ENCODE measurements at places on chromosomes 2 and 18.

DNA sequence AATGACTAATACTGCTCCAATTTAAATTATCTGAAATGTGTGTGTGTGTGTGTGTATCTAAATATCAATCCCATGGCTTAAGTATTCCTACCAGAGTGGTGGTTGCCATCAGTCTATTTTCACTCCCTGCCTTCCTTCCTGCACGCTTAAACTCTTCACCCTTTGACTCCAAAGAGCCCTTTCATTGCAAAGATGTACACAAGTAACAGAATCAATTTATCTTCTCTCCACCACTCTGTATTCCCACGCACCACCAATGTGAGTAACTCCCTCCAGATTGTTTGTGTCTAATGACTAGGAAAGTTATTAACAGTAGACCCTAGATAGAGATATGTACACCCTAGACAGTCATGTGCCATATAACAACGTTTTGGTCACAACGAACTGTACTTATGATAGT lies 42.8 kb downstream of the ARL6IP6 start:
- no peak for DNase-seq

DNA sequence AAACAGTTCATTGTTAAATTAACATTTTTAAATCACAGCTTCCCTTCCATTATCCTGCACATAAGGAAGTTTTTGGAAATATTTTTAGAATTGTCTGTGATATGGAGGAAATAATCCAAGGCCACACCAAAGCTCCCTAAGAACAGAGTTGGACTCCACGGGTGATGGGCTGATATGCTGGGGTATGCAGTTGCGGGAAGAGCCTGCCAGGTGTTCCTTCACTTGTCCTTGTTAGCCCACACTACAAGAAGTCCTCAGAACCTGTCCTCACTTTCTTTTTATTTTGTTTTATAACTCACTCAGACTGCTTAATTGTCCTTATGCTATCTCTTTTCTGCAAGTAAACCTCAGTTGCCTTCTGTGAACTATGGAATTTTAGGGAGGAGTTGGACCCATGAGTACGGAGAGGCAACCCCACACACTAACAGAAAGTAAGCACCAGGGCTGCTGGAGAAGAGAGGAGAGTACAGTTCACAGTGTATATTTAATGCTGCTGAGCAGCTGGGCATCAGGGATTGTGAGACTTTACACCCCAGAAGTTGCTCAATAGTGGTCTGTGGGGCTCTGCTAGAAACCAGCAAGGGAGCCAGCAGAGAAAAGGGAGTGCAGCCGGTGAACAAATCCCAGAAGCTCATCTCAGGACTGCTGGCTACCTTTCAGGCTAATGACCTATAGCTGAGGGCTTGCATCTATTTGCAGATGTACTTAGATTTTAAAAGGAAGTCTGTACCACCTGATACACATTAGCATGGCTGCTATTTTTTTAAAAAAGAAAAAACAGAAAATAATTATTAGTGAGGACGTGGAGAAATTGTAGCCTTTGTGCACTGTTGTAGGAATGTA lies 280.1 kb upstream of the STON1 start:
- DNase-seq, result peak; percentile 64

DNA sequence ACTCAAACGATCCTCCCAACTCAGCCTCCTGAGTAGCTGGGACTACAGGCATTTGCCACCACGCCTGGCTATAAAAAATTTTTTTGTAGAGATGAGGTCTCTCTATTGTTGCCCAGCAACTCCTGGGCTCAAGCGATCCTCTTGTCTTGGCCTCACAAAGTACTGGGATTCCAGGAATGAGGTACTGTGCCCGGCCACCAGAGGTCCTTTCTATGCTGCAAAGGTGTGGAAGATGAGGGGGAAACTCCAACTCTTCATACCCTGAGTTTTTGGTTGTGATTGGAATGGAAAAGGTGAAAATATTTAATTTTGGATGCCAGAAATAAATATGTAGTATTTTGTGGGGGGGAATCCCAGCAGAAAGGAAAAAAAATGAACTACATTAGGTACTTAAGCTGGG lies 36.0 kb downstream of the MRPL33 start:
- no peak for DNase-seq

DNA sequence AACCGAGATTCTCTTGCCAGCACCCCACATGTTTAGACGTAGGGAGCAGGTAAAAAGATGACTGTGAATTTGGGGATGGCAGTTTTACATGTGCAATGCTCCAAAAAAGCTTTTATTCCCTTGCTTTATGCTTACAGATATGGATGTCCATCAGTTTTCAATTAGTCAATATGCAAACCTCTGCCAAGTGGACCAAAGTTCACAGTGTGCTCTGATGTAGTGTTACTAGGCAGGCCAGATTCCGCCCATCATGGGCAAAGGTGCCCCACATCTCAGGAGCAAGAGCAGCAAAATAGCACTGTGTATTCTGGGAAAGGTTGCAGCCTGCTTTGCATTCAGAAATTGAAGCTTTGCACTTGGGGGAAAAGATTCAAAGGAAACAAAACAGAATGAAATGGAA lies 329.7 kb upstream of the ZEB2 start:
- no peak for DNase-seq

- DNase-seq, result peak; percentile 15
These were observed 211.6 kb upstream of the MMADHC start for GRCh38 chr2:149799013-149799705.

GRCh38 chr2:29106980-29107388 lies 8.2 kb upstream of the CLIP4 start:
- DNase-seq, result no peak

- DNase-seq, result no peak
These were observed 76.7 kb upstream of the SESTD1 start for GRCh38 chr2:179341152-179341866.
